ENCODE measurements at places on chromosomes 5 and 9. TPM values are rescaled to one million over a fixed set of nuclear protein-coding genes. Genes with fewer than 3 reads are reported as not detected.

The CDH9 gene
- total RNA-seq = not detected

The SYNPO gene
- total RNA-seq = 829 TPM

The DRD1 gene
- 0.05 TPM for total RNA-seq

The ADGRV1 gene
- total RNA-seq = 0.19 TPM

The CAMK4 gene
- 0.48 TPM for total RNA-seq

GRCh38 chr9:129471201-129472019 lies 149.5 kb downstream of the C9orf50 start:
- no peak for DNase-seq

DNA sequence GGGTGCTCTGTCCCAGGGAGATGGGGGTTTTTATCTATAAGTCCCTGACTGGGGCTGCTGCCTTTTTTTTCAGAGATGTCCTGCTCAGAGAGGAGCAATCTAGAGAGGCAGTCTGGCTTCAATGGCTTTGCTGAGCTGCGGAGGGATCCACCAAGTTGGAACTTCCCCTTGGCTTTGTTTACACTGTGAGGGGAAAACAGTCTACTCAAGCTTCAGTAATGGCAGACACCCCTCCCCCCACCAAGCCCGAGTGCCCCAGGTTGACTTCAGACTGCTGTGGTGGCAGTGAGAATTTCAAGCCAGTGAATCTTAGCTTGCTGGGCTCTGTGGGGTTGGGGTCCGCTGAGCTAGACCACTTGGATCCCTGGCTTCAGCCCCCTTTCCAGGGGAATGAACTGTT lies 375.8 kb downstream of the RAB3C start:
- DNase-seq = no peak

DNA sequence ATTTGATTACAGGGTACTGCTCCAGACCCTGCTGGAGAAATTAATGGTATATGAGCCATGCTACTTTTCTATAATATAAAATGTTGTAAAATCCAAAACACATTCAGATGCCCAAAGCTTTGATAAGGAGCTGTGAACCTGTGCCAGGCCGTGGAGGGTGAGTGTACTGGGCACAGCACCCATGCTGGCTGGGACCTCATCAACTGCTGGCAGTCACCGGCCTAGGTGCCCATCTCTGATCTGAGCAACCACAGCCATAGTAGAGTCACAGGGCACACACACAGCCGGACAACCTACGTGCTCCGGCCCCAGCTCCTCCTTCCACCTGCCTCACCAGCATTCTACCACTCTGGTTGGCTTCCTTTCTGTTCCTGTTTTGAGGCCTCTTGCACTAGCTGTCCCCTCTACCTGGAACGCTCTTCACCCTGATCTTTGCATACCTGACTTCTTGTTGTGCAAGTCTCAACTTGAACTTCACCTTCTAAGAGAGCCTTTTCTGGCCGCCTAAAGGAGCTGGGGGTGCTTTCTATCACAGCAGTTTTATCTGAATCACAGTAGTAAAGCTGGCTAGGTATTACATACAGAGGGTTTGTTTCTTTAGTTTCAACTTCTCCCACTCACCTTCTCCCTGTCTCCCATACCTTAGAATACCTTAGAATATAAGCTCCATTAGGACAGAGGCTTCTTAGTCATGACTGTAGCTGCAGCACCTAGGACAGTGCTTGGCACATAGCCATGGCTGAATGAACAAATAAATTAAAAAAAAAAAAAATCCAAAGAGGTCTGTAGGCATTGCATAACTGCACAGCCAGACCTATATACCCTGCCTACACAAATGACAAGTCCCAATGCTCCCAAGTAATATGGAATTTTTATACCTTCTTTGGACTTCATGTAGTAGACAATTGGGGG lies 51.7 kb downstream of the MED27 start:
- no peak for DNase-seq

DNA sequence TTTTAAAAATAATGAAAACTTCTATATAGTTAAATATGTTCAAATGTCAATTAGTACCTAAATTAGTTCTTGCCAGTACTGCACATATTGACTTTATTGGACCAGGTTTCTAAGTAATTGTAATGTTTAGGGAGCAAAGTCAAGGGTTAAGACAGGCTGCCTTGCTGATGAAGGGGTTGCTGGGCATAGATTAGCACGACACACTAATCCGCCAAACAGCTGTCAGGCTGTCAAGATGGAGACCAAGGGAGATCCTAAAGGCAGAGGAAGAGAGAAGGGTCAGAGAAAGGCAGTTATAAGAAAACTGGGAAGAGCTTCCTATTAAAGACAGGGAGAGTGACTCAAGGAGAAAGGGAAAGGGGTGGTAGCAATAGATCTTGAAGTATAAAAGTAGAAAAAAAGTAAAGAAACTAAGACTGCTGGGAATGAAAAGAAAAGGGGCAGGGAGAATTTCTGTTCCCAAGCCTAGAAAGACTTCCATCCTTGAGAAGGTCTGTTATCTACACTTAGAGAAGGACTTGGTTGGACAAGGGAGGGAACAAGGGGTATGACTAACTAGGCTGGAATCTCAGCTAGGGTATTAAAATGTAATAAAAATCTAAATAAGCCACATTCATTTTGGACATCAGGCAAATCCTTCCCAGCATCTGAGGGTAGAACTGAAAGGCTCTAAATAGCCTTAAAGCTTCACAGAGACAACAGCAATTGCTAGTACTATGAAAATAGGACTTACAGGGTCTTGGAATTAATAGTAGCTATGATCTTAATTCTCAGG lies 188.7 kb downstream of the FBXL17 start:
- no peak for DNase-seq

GRCh38 chr5:126849101-126849678 lies 72.3 kb downstream of the LMNB1 start:
- DNase-seq = no peak

- DNase-seq = no peak
Measured at GRCh38 chr9:107397076-107398044, 92.2 kb downstream of the KLF4 start.

GRCh38 chr9:37760416-37761161 lies 7.0 kb downstream of the TRMT10B start:
- no peak for DNase-seq

GRCh38 chr9:82206946-82207345 lies 218.4 kb downstream of the SPATA31D1 start:
- no peak for DNase-seq

Data from cardiac septum (tissue), 1 donor.